ENCODE measurements at places on chromosomes 12 and 14.
A peak's percentile ranks its signal among the peaks of the same experiment; 100 is the strongest.

GRCh38 chr14:69953266-69953915 lies 74.2 kb downstream of the SMOC1 start:
- DNase-seq, result no peak

DNA sequence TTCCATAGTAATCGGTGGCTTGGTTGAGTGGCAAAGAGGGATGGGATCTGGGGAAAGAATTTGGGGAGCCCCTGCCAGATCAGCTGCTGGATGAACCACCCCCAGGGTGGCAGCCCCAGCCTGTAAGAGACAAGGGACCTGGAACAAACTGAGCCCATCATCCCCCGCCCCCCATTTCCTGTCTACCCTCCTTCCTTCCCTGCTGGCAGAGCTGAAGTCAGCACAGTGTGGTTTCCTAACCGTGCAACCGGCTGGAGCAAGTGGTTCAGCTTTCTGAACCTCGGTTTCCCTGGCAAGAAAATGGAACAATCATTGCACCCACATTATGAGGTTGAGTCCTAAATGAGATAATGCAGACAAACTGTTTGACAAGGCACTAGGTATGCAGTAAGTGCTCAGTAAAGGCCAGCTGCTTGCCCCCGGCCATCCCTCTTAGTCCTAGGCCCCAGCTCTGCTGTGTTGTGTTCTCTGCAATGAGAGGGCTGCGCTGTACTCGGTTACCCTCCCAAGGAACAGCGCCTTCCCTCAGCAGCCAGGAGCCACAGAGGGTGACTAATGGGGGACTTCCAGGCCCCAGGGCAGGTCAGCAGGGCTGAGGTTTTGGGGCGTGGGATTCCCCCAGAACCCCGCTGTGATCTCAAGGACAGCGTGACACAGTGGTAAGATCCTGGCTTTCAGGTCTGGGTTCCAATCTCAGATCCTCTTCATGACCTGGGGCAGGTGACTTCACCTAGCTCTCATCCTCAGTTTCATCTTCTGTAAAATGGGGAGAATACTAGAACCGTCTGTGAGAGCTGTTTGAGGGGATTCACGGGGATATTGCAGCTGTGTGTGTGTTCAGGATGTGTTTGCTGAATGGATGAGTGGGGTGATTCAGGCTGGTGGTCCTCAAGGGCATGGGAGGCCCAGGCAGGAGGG lies 16.5 kb downstream of the SELPLG start:
- no peak for DNase-seq

DNA sequence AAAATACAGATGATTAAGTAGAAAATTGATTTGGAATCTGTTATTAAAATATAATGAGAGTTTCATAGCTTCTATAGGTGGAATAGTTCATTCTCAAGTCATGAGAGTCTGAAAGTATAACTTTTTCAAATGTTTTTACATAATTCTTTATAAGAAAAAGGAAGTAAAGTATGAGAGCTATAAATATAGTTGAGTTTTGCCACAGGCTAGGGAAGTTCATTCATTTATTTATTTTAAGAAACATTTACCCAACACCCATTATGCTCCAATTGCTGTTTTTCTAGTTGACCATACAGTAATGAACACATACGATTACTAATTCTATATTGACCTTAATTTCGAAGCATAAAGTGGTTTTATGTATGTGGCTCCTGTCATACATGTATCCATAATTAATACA lies 24.8 kb downstream of the LRRIQ1 start:
- DNase-seq, result no peak

DNA sequence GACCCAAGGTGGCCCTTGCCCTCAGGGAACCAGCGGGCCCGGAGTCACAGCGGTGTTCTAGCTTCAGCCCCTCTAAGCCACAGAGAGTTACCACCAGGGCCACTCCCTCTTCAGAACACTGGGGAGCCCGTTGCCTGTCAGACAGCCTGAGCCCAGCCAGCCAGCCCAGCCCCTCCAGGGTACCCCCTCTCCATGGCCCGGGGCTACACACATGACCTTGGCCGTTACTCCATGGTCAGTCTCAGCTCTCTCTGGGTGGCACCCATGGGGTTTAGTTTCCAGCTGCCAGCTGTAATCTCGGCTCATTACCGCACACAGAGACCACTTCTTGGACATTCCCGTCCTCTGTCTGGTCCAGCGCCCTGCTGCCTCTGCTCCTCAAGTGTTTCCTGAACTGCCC lies 35.0 kb downstream of the PPP2R5C start:
- DNase-seq, result no peak

DNA sequence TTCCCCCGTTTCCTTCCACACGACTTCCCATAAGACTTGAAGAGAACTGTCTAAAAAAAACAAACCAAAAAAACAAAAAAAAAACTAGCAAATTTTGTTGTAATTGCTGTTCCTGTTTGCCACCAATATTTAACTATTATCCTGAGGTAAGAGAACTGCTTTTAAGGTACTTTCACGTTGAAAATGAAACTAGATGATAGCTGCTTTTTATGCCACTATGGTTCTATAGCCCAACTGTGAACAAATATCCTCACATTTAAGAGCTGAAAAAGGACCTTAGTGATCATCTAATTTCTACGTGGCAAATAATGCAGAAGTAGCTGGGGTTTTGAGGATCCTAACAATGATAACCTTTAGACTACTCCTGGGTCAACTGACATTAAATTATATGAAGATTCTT lies 98.6 kb downstream of the TAOK3 start:
- DNase-seq, result no peak

- no peak for DNase-seq
These were observed 29.1 kb downstream of the APPL2 start for GRCh38 chr12:105206686-105207374.

GRCh38 chr12:32516230-32516629 lies 116.9 kb downstream of the FGD4 start:
- no peak for DNase-seq

DNA sequence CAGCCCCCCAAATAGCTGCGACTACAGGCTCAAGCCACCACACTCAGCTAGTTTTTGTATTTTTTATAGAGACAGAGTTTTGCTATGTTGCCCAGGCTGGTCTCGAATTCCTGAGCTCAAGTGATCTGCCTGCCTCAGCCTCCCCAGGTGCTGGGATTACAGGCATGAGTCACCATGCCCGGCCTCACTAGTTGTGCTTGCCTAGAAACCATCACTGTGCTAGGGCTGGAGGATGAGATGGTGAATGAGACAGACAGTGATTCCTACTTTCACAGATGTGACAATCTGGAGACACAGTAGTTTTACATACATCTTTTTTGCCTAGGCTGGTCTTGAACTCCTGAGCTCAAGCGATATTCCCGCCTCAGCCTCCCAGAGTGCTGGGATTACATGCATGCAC lies 7.5 kb upstream of the MSI1 start:
- no peak for DNase-seq

DNA sequence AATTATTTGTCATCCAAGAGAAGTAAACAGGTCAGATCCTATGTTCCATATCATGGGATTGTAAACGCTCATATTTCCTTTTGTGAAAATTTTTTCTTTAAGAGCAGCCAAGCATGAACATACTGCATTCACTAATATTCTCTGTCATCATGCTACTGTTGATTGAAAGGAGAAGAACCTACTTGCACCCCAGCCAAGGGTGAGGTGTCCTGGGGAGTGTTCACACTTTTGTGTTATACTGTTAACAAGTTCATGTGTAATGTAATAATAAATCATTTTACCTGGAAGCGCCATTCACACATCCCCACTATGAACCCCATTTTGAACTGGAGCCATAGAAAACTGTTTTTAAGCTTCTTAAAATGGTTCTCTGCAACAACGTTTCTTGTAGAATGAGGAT lies 53.6 kb downstream of the HMGA2 start:
- no peak for DNase-seq

DNA sequence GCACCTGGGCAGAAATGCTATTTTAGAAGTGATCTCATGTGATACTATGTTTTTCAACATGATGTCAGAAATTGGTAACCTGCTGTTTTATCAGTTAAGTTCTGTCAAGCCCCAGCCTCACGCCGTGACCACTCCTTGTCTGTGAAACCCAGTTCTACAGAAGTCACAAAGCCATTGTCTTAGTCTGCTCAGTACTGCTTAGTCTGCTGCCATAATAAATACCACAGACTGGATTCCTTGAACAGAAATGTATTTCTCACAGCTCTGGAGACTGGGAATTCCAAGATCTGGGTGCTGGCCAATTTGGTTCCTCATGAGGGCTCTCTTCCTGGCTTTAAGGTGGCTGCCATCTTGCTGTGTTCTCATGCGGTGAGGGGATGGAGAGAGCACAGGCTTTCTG lies 176.9 kb downstream of the PRKCH start:
- DNase-seq, result peak; percentile 90

DNA sequence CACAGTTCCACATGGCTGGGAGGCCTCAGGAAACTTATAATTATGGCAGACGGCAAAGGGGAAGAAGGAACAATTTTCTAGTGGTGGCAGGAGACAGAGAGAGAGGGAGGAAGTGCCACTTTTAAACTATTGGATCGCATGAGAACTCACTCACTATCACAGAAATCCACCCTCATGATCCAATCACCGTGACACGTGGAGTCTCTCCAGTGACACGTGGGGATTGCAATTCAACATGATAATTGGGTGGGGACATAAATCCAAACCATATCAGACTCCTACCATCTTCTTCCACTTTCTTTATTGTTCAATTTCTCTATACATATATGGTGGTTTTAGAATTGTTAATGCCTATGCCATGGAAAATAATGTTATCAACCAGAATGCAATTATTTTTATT lies 103.7 kb upstream of the SYT1 start:
- DNase-seq, result no peak

- DNase-seq, result no peak
These were observed 75.7 kb downstream of the SCN8A start for GRCh38 chr12:51666696-51667095.

- DNase-seq, result no peak
These were observed 258.9 kb downstream of the VRK1 start for GRCh38 chr14:97056086-97056485.

DNA sequence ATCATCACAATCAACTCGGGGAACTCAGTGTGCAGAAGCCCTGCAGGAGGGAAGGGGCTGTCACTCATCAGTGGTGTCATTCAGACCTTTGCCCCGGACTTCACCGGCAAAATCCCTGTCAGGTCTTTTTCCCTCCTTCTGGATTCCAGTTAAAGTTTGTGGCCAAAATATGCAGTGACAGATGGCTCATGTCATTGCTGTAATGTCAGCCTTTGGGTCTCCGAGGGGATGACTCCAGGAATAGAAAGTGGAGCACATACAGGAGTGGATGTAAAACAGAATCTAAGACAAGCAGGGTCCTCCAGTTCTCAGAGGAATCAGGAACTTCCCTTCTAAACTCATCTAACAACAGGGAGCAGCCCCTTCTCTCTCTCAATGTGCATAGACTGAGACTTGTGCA lies 130.3 kb upstream of the RASSF8 start:
- no peak for DNase-seq

Measured in astrocyte of the hippocampus (primary cell).